ENCODE measurements at places on chromosomes 6 and 20.

- DNase-seq, result no peak
These were observed 1686.4 kb downstream of the GRIK2 start for GRCh38 chr6:103079867-103080266.

DNA sequence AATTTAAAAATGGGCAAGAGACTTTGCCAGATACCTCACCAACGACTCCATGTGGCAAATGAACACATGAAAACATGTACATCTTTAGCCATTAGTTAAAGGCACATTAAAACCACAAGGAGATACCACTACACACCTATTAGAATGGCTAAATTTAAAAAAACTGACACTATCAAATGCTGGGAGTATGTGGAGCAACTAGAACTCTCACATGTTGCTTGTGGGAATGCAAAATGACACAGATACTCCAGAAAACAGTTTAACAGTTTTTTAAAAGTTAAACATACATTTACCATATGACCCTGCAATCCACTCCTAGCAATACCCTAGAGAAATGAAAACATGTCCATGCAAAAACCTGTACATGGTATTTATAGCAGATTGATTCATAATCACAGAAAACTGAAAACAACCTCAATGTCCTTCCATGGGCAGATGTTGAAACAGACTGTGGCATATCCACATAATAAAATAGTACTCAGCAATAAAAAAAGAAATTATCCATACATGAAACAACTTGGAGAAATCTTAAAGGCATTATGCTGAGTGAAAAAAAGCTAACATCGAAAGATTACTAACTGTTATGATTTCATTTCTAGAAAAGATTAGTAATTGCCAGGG is 1.9 kb downstream of the RAB23 start:
- no peak for DNase-seq

DNA sequence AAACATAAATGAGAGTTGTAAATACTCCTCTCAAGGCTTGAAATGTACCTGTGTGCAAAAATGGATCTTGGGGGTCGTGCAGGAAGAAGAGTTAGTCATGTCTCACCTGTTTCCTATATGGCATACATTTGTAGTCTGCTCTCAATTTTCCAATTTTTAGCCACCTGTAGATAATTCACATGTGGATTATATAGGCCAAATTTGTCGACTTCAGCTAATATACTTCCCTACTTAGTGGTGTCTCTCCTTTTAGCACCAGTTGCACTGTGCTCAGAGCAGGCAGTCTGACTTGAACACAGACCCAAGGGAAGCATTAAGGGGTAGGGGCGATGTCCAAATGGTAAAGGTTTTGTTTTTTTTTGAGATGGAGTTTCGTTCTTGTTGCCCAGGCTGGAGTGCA is 1.9 kb downstream of the RBM24 start:
- no peak for DNase-seq

- DNase-seq, result no peak
These were observed 1224.0 kb upstream of the ADGRB3 start for GRCh38 chr6:67411036-67411435.

GRCh38 chr6:157552081-157552747 is 171.2 kb downstream of the ZDHHC14 start:
- DNase-seq, result no peak

DNA sequence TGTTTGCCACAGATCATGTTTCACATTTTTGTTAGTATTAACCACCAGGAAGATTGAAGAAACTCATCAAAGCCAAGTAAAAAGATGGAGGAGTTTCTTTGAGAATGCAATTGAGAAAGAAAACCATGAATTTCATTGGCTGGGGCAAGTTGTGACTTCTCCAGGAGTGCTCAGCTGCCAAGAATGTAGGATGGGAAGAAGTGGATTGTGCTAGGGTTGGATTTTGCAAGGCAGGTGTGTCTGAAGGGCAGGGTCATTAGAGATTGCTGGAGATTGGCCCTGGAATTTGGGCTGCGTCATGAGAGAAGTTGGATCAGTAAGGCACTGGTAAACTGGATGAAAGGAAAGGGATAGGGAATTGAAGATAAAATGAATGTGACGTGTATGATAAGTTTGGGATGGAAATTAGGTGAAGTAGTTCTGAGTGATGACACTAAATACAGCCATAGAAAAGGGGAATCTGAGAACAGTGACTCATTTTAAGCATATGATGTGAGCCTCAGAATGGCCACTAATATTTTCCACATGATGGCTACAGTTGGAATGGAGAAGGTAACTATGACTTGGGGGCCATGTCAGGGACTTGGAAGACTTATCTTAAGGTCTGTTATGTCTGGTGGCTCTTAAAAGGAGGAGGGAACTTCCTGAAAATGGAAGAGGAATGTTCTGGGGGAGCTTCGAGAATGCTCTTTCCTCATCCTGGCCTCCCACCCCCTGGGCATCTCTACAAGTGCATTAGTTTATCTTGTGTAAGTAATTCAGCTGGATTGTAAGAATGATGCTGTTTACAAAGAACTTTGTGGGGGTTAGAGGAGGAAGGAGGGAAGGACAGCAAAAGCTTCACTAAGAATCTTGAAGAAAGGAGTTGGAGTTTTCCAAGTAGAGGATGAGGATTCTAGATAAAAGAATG is 27.8 kb upstream of the ERVFRD-1 start:
- no peak for DNase-seq

- DNase-seq, result no peak
These were observed 13.1 kb downstream of the C20orf203 start for GRCh38 chr20:32660661-32661060.

- DNase-seq, result no peak
These were observed 129.2 kb upstream of the PCSK2 start for GRCh38 chr20:17097603-17098002.

GRCh38 chr6:135728589-135728988 is 122.9 kb upstream of the PDE7B start:
- no peak for DNase-seq

DNA sequence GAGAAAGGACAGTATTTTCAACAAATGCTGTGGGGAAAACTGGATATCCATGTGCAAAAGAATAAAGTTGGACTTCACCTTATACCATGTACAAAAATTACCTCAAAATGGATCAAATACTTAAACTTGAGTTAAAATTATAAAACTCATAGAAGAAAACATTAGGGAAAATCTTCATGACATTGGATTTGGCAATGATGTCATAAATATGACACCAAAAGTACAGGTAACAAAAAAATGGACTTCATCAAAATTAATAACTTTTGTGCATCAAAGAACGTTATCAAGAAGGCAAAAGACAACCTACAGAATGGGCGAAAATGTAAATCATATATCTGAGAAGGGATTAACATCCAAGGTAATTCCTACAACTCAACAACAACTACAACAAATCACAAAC is 355.3 kb upstream of the SOX4 start:
- DNase-seq, result no peak

DNA sequence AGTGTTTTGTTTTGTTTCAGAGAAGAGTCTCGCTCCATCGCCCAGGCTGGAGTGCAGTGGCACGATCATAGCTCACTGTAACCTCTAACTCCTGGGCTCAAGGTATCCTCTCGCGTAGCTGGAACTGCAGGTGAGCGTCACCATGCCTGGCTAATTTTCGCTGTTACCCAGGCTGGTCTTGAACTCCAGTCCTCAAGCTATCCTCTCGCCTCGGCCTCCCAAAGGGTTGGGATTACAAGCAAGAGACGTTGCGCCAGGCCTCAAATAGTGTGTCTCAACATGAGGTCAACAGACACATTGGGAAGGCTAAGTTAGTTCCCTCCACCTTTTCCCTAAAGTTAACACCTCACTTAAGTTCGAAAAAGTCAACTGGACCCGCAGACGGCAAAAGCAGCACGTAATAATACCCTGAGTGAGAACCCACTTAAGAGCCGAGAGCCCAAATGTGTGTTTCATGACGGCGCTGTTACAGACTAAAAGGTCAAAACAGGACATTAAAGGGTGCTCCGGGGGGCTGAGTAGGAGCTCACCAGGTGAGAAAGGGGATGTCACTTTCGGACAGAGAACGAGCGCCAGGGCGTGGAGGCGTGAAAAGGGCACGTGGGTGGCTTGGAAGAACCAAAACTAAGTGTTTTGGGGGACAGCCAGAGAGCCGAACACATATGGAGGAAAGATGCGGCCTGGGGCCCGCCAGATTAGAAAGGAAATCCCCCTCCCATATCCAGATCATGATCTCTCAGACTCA is 499 bp downstream of the TTI1 start:
- no peak for DNase-seq

DNA sequence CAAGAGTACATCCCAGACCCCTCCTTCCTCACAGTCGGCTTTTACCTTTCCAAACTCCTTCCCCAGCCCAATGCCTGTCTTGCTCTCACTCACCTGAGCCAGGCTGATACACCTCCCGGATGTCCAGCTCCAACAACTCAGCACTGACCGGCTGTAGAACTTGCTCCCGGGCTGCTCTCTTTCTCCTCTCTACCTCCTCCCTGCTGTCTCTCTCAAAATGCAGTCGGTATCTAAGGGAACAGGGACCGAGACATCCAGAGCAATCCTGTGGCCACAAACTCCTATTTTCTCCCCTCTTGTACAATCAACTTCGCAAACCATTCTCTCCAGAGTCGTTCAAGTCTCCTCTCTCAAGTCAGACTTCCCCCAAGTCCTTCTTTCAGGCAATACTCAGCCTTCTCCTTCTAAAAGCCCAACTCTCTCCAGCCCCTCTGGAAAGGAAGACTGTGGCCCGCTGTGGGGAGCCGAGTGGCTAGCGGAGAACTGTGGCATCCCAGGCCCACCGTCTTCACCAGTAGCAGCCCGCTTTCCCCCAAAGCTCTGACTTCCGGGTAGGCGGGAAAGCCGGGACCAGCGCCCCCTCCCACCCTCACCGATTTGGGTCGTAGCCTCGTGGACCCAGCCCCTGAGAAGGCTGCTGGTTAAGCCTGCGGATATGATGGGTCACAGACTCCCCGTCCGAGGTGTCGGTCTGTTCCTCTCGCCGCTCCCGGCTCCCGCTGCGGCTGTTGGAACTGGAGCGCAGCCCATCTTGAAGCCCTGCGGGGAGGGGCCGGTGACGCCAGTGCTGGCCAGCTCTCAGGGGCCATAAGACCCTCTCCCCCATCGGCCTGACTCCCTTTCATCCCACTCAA is 1.1 kb downstream of the GNL1 start:
- no peak for DNase-seq
